Left ventricle myocardium superior (tissue), 1 donor: ENCODE measurements at places on chromosomes 12 and 14. TPM values are rescaled to one million over a fixed set of nuclear protein-coding genes. Genes with fewer than 3 reads are reported as not detected.

- no peak for DNase-seq
Observed at GRCh38 chr12:105933671-105934665, 204.8 kb downstream of the NUAK1 start.

DNA sequence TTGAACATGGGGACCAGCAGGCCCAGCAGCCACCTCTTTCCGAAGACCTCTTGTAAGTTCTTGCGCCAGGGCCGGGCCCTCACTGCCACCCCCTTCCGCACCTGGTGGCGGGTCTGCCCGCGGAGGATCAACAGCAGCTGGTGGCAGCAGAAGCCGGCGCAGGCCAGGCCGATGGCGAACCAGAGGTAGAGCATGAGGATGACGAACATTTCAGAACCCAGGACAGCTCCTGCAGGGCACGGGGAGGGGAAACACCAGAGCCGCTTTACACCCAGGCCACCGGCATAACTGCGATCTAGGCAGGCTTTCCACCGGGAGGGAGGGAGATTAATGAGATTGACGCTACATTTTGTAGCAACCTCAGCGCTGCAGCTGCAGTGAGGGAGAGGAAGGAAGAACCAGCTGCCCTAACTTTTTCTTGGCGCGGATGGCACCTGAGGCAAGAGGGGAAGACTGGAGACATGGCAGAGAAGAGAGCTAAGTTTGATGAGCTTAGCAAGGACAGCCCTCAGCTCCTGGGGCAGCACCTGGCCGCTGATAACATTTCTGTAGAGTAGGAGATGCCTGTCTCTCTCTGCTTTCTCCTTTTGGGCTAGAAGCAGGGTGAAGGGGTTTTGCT is 7.8 kb downstream of the ZDHHC22 start:
- peak; percentile 58 for DNase-seq

GRCh38 chr14:99174081-99174769 is 97.8 kb downstream of the BCL11B start:
- DNase-seq = no peak

- DNase-seq = no peak
Observed at GRCh38 chr12:63095369-63095980, 55.5 kb downstream of the AVPR1A start.

DNA sequence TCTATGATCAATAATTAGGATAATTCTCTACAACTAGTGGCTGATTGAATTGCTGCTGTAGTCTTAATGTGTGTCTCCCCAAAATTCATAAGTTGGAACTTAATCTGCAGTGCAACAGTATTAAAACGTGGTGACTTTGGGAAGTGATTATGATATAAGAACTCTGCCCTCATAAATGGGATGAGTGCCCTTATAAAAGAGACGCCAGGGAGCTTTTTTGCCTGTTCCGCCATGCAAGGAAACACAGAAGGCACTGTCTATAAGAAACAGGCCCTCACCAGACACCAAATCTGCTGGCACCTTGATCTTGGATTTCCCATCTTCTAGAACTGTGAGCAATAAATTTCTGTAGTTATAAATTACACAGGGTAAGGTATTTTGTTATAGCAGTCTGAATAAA is 161.0 kb downstream of the ALX1 start:
- DNase-seq = no peak

TMTC1 gene
- 37.1 TPM for total RNA-seq

CLEC14A gene
- total RNA-seq = 33.1 TPM
